ENCODE measurements at places on chromosomes 16 and 17.

- DNase-seq: no peak
Measured at GRCh38 chr16:10600782-10601443, 20.5 kb upstream of the EMP2 start.

DNA sequence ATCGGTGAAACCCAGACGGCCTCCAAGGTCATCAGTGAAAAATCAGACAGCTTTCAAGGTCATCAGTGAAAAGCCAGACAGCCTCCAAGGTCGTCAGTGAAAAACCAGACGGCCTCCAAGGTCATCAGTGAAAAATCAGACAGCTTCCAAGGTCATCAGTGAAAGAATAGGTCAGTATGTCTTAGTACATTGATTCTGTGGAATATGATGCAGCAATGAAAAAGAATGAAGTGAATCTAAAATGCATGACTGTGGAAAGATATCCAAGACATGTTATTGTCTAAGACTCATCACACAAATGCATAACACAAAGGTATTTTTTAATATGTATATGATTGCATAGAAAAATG lies 72.5 kb downstream of the CMIP start:
- no peak for DNase-seq

DNA sequence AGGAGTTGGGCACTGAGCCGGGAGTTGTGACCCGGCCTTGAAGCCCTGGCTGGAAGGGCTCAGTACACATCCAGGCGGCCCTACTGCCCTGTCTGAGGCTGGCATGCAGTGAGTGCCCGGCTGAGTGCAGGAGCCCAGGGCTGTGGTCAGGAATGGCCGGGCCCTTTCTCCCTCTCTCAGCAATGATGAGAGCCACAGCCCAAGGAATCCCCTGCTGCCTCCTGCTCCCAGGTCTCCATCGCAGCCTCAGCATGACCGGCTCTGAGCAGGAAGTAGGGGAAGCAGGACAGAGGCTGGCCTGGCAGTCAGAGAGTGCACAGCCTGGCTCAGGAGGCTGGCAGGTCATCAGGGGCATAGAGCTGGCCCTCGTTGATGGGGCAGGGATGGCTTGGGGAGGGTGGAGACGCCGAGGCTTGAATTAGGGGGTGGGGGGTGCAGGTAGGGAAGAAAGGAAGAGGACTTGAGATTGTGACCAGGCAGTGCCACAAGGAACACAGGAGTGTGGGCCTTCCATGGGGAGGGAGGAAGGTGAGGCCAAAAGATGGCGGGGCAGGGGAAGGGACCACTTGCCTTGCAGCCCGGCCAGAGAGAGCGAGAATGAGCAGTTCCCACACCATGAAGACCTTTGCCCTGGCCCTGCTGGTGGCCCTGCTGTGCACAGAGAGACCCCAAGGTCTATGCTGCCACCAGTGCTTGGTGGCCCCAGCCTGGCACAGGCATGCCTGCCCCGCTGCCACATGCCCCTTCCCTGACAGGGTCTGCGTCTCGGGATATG lies 32.1 kb upstream of the KRT17 start:
- DNase-seq: no peak

DNA sequence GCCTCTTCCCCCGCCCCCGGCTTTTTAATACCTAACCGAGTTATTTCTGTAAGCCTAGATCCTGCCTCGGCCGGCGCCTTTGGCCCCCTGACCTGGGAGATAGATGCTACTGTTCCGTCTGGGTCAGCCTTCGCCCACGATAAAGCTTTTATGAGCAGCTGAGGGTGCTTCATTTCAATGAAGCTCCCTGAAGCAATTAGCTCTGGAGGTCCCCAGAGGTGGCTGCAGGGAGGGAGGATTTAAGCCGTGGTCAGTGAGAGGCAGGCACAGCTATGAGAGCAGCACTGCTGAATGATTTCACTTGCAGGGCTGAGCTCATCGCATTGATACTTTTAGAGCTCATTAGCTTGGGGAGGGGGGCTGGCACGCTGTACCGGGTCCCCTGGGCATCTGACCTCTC lies 89.4 kb downstream of the RPA1 start:
- DNase-seq: no peak

DNA sequence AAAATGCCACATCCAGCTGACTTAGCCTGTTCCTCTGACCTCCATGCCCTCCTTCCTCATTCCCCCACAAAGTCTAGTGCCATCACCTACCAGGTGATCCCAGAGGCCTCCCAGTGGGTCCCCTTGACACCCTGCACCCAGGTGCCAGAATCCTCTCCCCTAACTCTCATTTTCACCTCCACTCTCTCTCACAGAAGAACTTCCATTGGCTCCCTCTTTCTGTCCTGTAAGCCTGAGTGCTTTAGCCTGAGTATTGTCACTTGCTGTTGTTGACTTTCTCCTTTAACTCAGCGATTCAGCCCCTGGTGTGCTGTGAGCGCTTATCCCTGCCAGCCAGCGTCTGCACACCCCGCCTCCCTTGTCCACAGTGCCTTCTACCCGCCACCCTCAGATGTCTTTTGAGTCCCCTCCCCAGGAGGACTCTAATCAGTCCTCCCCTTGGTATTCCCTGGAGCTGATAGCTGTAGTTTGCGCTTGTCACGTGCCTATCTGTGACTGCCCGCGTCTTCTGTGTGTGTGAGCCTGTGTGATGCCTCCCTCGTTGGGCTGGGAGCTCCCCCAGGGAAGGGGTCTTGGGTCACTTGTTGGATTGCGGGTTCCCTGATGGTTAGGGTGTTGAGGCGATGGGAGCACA lies 31.9 kb downstream of the ARHGAP23 start:
- no peak for DNase-seq

All from HS-5 (cell line).